ENCODE measurements at places on chromosomes 1 and 21.
A peak's percentile ranks its signal among the peaks of the same experiment; 100 is the strongest.

- peak; percentile 76 for DNase-seq
Observed at GRCh38 chr1:2543543-2544092, 12.6 kb upstream of the TNFRSF14 start.

- DNase-seq, result no peak
Observed at GRCh38 chr1:25369241-25369640, 31.1 kb downstream of the TMEM50A start.

GRCh38 chr21:36203603-36203889 lies 46.9 kb downstream of the DOP1B start:
- DNase-seq, result peak; percentile 43

GRCh38 chr1:67673468-67674201 lies 11.4 kb upstream of the GADD45A start:
- no peak for DNase-seq

DNA sequence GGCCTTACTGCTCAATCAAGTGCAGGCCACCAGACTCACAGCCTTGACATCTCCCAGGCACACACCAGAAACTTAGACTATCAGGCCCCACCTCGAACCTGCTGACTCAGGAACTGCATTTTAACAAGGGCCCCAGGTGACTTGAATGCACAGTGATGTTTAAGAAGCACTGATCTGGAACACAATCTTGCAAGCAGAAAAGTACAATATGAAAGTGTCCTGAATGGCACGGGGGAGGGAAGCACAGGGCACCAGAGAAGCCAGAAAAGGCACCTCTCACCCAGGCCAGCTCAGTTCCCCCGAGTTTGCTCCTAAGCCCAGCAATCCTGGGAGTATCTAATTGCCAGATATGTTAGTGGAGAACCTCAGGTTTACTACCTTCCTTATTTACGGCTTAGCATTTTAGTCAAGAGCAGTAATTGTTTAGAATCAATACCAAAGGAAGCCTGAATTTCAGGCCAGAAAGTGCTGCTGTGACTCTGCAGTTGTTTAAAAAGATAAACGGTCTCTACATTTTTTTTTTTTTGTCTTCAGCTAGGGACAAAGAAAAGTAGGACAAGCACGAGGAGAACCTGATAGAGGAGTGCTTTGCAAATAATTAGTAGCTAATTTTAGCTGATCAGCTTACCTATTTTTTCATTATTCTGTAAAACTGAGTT lies 50.9 kb upstream of the CDC42BPA start:
- no peak for DNase-seq

DNA sequence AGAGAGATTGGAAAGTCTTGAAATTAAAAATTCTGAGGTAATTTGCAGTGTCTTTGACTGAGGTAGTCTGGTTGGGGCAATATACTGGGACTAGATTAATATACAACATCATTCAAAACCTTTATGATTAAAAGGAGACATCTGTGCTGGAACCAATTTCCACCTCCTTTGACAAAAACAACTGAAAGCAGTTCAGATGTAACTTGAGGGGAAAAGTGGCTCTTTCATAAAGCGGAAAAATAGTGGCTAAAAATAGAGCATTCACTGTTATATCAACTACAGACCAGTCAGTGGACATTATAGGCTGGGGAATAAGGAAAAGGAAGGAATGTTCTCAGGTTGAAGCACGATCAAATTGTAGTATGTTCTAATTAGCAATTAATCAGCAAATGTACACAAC lies 635.9 kb downstream of the SMYD3 start:
- DNase-seq, result no peak

GRCh38 chr1:220797553-220797952 lies 10.8 kb downstream of the MTARC1 start:
- no peak for DNase-seq

DNA sequence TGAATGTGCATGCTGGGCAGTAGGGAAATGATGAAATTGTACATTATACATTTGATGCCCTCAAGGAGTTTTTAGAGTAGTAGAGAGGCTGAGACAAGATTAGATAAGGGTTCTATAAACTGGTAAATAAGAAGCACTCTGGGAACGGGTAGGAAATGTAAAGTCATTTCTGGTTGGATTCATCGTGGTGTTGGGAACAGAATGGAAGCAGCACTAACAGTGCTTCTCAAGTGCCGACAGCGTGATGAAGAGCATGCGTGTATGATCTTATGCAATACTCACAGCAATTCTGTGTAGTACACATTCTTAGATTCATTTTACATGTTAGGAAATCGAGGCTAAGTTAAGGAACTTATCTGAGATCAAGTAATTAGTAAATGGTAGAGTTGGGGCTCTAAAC lies 45.9 kb downstream of the GPR88 start:
- no peak for DNase-seq

Data from stomach (tissue), 19 donors.